AML-193 (cell line): ENCODE measurements at places on chromosomes 5 and 9.

DNA sequence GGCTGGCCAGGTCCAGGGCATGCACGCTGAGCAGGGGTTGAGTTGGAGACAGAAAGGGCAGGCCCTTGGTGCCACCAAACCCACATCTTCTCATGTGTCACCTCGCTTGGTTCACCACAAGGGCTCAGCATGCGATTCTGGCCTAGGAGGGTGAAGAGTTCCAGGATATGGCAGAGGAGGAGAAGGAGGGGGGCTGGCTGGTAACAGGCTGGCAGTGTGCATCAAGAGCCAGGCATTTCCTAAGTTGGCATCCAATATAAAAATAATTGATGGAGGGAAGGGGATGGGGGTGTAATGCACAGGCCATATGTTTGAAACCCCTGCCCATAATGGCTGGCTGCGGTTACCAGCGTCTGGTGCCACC lies 255.6 kb downstream of the NFIB start:
- DNase-seq = no peak

DNA sequence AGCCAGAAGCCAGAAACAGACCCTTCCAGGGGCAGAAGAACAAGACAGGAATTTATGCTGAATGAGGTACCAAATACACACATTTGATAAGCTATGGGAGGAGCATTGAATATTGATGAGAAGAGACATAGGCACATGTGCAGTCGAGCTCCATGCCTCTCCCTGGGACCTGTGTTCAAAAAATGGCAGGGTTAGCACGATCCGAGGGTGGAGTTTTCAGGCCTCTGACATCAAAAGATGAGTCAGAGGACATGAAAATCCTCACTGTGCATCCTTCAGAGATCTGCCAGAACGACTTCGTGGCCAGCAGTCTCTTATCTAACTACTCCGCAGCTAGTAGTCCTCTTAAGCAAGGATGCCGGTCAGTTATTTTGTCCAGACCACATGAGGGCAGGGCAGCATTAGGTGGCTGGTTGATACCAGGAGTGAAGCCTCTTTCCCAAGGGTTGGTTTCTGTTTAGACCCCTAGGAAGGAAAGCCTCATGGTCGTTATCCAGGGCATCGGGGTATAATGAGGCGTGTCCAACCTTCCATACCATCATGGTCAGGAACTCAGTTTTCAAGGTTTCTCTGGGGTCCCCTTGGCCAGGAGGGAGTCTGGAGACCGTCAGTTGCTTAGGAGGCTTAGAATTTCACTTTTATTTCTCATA lies 11.6 kb upstream of the CMBL start:
- no peak for DNase-seq

GRCh38 chr5:95087816-95088317 lies 197.0 kb downstream of the MCTP1 start:
- DNase-seq = no peak

GRCh38 chr5:172276214-172276613 lies 7.3 kb downstream of the UBTD2 start:
- no peak for DNase-seq

GRCh38 chr5:31502506-31502905 lies 29.4 kb downstream of the DROSHA start:
- DNase-seq = no peak

- DNase-seq = no peak
Observed at GRCh38 chr5:69202497-69202896, 13.1 kb downstream of the CENPH start.

GRCh38 chr9:128323212-128323730 lies 632 bp downstream of the COQ4 start:
- no peak for DNase-seq

DNA sequence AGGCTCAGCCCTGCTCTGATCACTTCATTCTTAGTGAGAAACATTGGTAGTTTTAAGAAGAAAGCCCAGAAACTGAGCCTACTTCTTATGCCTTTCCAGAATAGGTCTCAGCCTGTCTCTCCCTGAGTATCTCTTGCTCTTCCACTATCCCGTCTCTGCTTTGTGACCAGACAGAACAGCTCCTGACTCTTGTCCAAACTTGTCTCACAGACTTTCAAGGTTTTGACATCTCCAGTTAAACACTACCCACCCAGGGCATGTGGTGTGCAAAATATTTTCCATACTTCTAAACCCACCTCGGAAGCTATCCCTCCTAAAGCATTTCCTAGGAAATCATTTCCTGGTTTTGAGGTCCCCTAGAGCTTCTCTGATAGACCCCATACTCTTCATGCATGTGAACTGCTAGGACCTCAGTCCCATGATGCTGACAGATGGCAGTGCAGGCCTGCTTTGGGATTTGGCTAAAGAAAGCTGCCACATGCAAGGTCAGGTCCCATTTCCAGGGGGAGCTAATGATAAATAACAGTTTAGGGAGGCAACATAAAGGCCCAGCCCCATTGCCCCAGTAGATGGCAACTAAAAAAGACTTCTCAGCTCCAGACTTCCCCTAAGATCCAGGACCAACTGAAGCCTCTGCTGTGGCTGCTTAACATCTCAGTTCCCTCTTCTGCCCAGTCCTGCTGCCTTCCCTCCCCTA lies 211.5 kb downstream of the MED10 start:
- DNase-seq = no peak

- DNase-seq = no peak
Observed at GRCh38 chr5:1000329-1000728, 8.3 kb upstream of the NKD2 start.

GRCh38 chr9:111940697-111941096 lies 44.1 kb downstream of the UGCG start:
- no peak for DNase-seq

- DNase-seq = peak; percentile 54
Observed at GRCh38 chr5:137660349-137660817, 75.5 kb downstream of the KLHL3 start.

GRCh38 chr5:55601204-55601618 lies 66.4 kb upstream of the PLPP1 start:
- no peak for DNase-seq

- no peak for DNase-seq
Observed at GRCh38 chr5:79510638-79511037, 3.3 kb downstream of the HOMER1 start.

DNA sequence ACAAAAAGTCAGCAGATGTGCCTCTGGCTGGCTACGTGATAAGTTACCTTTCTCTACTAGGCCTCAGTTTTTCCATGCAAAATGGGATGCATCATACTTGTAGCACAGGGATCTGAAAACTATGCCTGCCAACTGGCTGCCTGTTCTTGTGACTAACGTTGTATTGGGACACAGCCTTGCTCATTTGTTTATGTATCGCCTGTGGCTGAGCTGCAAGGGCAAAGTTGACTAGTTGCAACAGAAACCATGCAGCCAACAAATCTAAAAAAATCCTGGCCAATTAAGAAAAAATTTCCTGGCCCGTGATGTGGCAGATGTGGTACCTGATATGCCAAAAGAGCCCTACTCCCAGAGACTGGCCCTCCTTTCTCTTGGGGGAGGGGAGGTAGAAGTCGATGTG lies 131.3 kb downstream of the SEC61B start:
- DNase-seq = no peak

- DNase-seq = no peak
Observed at GRCh38 chr9:100058699-100059579, 39.9 kb downstream of the ERP44 start.

- peak; percentile 89 for DNase-seq
Observed at GRCh38 chr5:102531506-102531905, 32.7 kb upstream of the SLCO6A1 start.

- DNase-seq = no peak
Observed at GRCh38 chr9:33695299-33695698, 100.1 kb upstream of the PRSS3 start.

DNA sequence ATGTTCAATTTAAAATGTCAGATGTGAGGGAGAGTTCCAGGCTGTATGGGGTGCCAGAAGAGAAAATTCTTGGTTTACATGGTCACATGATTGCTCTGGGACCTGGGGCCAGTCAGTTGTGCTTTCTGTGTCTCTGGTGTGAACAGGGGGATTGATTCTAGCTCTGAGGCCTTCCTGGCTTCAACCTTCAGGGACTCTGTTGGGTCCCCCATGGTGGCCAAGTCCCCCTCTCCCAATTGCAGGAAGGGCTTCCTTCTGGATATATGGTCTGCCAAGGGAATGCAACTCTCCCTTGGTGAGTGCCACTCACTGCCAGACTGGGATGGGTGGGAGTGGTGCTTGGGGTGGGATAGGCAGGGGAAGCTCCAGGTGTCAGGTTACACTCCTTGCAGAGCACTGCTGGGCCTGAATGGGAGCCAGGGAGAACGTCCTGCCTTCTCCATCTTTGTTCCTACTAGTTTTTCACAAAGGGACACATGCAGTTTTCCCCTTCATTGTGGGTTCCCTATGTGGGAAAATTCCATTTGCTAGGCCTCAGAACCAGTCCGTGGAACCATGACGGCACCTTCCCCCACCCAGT lies 153.2 kb downstream of the MELK start:
- no peak for DNase-seq

GRCh38 chr5:4518903-4519672 lies 621.0 kb upstream of the ADAMTS16 start:
- DNase-seq = no peak

- peak; percentile 25 for DNase-seq
Observed at GRCh38 chr5:90802474-90803317, 244.1 kb downstream of the ADGRV1 start.

- no peak for DNase-seq
Observed at GRCh38 chr5:57931352-57931751, 448.7 kb upstream of the ACTBL2 start.

- no peak for DNase-seq
Observed at GRCh38 chr5:28027851-28028250, 989.5 kb upstream of the CDH9 start.

DNA sequence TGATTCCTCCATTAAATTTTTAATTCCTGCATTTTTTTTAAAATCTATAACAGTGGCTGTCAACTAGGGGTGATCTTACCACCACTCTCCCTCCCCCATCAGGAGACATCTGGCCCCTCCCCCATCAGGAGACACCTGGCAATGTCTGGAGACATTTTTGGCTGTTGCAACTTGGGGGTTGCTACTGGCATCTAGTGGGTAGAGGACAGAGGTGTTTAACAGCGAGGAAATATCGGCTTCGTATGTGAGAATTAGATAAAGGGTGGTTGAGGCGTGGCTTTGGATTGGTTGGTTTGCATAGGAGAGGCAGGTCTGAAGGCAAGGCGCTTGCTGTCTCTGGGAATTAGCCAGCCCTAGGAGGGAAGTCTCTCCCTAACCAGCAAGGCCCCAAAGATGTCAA lies 10.5 kb downstream of the CDHR2 start:
- no peak for DNase-seq
